ENCODE measurements at places on chromosomes 6 and 20.

DNA sequence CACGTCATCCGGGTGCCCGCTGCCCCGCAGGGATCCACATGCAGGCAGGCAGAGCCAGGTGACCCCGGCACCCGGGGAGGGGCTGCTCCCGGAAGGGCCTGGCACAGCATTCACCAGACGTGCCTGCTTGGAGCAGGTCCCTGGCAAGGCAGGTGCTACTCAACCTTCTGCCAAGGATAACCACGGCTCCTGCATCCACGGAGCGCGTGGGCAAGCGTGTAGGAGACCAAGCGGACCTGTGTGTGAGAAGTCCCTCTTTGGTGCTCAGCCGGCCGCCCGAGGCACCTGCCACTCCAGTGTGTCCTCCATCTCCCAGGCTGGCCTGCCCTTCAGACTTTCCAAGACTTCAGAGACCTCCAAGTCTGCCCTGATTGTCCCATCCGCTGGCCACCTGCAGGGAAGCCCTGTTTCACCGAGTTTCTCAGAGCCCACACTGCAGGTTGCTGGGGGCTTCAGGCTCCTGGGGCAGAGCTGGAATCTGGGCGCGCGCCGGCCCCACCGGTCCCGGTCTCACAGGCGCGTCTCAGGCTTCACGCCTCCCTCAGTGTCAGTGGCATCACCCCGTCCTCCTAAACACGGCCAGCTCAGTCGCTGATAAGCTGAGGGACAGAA, 124.3 kb downstream of the DLL1 start:
- DNase-seq = no peak

DNA sequence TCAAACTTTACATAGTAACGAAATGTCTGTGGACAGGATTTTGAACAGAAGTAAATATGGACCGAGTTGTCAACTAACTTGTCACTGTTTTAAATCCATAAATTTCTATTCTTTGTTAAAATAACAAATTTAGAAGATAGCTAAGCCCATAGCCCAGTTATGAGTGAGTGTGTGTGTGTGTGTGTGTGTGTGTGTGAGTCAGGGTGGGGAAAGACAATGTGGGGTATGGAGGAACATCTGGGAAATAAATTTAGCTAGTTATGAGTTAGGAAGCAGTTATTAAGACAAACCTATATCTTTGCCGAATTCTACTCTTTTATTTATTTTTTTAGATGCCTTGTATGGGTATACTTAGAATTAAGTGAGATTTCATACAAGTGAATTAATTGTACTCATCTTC, 9.0 kb downstream of the TPBG start:
- no peak for DNase-seq

- no peak for DNase-seq
Measured at GRCh38 chr6:71983131-71983530, 96.8 kb downstream of the RIMS1 start.

- DNase-seq = no peak
Measured at GRCh38 chr20:38872491-38873049, 53.6 kb upstream of the FAM83D start.

- DNase-seq = peak; percentile 47
Measured at GRCh38 chr6:90025523-90026061, 131.3 kb downstream of the GJA10 start.

DNA sequence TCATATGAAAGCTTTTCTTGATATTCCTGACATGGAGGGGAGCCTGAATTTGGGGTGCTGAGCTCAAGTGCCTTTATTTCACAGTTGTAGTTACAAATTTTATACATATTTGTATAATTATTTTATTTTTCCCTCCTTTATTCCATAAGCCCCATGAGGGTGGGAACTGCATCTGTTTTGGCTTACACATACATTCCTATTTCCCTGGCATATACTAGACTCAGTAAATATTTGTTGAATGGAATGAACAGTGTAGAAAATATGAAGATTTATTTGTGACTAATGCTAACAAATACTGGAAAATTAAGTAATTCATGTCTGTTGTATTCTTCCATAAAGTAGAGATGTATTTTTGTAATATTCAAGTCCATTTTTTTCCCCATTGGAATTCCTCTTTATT, 127.1 kb downstream of the MYO6 start:
- no peak for DNase-seq

GRCh38 chr6:13813621-13814175, 659 bp downstream of the MCUR1 start:
- DNase-seq = no peak

DNA sequence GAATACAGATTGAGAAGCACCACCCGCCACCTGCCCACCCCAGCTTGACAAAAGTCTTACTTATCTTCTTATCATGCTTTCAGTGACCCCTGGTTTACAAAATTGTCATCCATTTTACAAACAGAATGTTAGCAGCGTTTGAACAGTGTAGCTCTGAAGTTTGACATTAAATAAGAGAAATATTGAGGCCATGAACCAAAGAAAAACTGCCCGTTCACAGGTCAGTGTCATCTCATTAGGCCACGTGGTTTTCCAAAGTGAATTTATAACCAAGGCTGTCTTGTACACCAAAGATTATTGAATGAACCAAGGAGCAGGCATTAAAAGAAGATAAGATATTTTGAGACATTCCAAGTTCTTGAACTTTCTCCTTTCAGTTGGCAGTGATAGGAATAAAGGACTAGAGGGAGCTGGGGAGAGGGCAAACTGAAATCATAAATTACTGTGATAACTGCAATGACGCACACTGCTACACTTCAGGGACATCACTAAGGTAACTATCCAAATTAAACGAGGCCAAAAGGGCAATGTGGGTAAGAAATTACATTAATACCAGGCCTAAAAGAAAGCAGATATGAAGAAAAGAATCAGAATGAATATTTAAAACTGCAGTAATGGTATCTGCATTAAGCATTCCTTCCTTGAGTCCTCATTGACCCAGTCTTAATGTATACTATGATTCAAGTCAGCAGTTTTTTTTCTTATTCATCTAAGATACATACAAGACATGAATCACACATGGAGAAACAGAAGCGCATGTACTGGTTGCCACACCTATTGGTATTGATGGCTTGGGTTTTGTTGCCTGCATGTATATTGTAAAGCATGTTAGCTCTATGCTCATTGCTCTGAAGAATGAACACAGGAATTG, 159.8 kb upstream of the ARG1 start:
- no peak for DNase-seq

DNA sequence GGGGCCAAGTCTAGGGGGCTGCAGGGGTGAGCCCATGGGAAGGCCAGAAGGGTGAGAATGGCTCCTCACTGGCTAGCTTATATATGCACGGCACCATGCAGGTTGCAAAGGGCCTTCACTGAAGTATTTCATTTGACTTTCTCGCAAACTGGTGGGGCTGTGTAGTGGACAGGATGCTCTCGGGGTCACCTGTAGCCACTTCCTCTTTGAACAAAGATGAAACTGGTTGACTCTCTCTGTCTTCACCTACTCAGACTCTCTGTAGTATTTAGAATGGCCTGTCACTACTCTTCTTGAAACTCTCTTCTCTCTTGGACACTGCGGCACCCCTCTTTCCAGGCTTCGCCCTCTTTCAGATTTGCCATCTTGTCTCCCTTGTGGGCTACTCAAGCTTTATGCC, 560.5 kb downstream of the PKHD1 start:
- DNase-seq = no peak

- no peak for DNase-seq
Measured at GRCh38 chr20:24673678-24674570, 204.5 kb downstream of the SYNDIG1 start.

Measured in stimulated activated CD4-positive, alpha-beta T cell treated with anti-CD3 and anti-CD28 coated beads, Interleukin-12 subunit alpha, Interleukin-12 subunit beta, amount 100 ng/mL, for 24 hours (primary cell).